Mesothelial cell of epicardium (in vitro differentiated cells): ENCODE measurements at places on chromosomes 6 and 20.

DNA sequence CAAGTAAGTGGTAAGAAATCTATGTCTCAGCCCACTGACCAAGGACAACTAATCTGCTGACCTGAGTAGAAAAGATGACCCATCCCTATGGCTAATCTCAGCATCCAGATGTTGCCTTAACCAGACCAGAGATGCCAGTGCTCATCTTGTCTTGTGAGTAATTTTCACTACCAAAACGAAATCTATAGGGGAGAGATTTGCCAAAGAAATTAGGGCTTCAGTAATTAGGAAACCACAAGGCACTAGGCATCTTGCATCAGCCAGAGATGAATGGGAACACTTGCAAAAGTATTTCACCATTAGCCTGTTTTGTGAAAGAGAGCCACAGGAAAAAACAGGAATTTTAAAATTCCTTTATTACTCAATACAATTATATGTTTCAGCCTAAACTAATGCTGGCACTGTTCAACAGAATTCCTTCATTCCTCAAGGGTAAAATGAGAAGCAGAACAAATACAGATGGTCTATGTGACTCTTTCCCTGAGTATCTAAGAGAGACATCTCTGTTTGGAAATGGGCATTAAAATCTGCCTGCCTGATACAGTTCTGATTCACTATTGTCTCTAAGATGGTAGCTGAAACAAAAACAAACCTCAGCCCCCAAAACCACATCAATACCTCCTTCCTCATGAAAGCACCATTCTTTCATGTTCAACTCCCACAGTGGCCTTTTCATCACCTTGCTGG is 87.8 kb downstream of the GMDS start:
- DNase-seq, result no peak

DNA sequence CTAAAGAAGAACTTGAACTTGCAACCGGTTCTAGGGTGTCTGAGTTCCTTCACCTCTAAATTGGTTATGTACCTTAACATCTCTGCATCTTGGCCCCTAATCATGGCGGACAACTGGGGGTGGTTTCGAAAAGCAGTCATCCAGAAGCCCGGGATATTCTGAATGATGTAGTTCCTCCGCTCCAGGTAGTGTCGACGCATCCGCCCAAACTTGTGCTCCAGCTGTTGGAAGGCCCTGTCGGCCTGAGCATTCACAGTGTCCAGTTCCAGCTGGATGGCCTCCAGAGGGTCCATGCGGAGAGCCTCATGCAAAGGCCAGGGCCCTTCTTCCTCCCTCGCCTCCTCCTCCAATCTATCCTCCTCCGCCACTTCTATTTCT is 887 bp downstream of the TSPYL1 start:
- no peak for DNase-seq

DNA sequence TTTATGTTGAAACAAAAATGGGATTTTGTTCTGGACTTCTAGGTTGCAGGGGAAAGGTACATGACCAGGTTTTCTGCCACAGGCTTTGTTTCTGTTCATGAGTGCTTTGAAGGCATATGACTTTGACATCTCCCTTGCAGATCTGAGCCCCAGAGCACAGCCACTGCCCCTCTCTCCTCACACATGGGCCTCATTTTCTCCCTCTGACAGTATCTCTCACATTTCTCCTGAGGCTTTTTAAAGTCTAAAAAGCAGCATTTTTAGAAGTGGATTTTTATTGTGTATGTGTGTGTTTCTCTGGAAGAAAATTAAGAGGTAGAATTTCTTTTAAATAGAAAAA is 49.9 kb upstream of the LTV1 start:
- DNase-seq, result no peak

- DNase-seq, result no peak
These were observed 58.6 kb upstream of the RNF144B start for GRCh38 chr6:18328540-18328939.

- no peak for DNase-seq
These were observed 46.1 kb downstream of the SLC35B3 start for GRCh38 chr6:8389036-8389818.

GRCh38 chr6:167968091-167968490 is 29.4 kb upstream of the KIF25 start:
- DNase-seq, result no peak
